SW480 (cell line): ENCODE measurements at places on chromosomes 2 and 18.

- DNase-seq, result no peak
These were observed 11.8 kb downstream of the LAMA3 start for GRCh38 chr18:23701017-23701416.

- DNase-seq, result no peak
These were observed 50.4 kb downstream of the CYP26B1 start for GRCh38 chr2:72097276-72097675.

DNA sequence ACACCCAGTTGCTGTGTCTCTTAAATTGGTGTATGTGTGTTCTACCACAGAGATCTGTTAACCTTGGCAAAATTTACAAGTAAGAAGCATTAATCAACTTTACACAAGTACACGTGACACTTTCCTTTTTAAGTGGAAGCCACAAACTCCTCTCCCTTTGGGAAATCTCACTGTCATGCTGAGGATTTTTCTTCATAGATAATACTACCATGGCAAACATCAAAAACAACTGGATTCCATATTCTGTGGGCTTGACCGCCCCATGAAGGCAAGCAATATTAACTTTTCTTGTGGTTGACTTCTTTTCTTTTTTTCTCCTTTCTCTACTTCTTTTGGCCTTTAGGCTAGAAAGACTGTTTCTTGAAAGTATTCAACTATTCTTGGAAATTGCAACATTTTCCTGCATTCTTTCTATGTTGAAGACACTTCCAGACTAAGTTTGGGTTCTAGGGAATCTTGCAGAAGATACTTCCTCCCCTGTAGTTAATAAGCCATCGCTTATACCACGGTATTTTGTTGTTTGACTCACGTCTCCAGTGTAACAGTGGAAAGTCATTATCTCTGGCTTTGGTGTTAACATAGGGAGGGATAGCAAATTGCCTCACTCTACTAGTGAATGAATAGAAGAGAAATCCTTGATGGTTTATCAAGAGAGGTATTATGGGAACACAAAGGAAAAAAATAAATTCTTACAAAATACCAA, 79.5 kb downstream of the SLC8A1 start:
- no peak for DNase-seq

DNA sequence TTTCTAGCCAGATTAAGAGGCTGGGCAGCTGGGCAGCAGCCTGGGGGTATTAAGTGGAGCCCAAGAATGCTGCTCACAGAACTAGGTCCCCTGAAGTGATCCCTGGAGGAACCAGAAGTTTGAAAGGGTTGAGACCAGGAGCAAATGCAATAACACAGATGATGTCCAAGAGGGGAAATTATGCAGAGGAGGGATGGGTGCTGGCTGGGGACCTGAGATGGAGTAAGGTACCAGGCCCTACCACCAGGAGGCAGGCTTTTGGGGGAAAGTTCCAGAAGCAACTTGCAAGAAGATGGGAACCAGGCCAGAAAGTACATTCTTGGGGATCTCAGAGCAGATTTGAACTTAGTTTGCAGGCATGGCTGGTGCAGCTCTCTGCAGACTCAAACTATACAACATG, 175.1 kb downstream of the NCK2 start:
- peak; percentile 74 for DNase-seq

- no peak for DNase-seq
These were observed 53.3 kb downstream of the FECH start for GRCh38 chr18:57533006-57533867.

GRCh38 chr2:170039401-170040172, 138.4 kb upstream of the MYO3B start:
- no peak for DNase-seq

GRCh38 chr2:200255549-200255948, 50.9 kb upstream of the SPATS2L start:
- no peak for DNase-seq

- DNase-seq, result no peak
These were observed 557 bp upstream of the GREB1L start for GRCh38 chr18:21241301-21242048.

DNA sequence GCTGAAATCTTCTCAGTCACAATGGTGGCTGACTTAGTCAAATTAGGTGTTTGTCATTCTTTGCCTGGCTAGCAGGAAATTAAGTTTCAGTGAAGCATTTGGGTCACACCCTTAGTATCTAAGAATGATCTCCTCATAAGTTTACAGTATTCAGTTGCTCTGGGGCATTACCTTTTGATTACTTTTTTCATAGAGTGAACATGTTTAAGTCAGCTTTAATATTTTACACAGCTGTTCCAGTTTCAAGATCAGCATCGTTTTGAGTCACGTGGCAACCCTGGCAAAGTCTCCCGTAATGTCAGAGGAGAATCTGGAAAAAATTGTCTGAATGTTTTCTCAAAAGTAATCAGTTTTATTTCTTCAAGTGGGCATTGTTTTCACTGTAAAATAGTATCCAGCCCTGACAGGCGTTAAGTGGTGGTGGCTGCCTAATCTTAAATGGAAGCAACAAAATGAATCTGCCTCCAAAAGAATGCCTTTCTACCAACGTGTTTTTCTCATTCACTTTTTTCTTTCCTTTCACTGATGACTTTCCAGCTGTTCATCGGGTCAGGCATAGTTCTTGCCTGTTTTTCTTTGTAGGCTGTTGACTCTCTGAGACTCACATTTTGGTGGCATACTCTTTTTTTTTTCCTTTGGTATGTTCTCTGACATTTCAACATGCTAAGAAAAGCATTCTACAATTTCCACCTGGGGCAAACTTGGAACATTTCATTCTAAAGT, 319.6 kb upstream of the TCF4 start:
- DNase-seq, result no peak

GRCh38 chr2:179787601-179788000, 73.8 kb downstream of the ZNF385B start:
- DNase-seq, result no peak

- DNase-seq, result no peak
These were observed 9.9 kb downstream of the GLI2 start for GRCh38 chr2:120745420-120746111.

DNA sequence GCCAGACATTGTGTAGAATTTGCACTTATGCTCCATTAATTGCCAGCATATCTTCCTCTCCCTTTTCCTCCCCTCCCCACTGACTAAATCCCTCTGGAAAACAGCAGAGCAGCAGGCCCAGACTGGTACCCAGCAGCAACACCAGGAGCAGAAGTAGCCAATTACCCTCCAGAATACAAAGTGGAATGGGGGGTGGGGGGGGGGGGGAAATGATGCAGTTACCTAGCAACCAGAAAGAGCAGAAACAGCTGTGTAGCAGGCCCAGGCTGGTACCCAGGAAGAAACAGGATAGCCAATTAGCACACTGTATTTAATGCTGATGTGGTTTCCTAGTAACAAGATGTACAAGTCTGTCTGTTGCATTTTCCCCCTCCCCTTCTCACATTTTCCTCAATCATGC, 52.3 kb downstream of the KLF7 start:
- no peak for DNase-seq

GRCh38 chr2:159225025-159226016, 61.2 kb downstream of the WDSUB1 start:
- no peak for DNase-seq

DNA sequence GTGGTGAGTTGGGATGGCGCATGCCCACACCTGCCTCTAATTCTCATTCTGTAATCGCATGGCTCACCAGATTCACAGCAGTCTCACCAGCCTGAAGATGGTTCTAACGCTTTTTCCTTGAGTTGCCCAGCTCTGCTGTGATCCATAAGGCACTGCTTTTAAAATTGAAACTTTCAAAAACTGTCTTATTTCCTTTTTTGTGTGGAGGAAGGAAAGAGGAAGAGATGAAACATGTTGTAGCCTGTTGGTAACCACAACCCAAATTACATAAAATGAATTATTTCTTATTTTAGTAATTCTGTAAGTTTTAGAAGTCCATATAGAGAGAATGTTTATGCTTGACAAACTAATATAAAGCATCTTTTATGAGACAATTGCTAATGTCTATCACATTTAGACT, 165.4 kb downstream of the RBM43 start:
- no peak for DNase-seq

- DNase-seq, result no peak
These were observed 96.5 kb downstream of the PKP4 start for GRCh38 chr2:158553257-158553656.

DNA sequence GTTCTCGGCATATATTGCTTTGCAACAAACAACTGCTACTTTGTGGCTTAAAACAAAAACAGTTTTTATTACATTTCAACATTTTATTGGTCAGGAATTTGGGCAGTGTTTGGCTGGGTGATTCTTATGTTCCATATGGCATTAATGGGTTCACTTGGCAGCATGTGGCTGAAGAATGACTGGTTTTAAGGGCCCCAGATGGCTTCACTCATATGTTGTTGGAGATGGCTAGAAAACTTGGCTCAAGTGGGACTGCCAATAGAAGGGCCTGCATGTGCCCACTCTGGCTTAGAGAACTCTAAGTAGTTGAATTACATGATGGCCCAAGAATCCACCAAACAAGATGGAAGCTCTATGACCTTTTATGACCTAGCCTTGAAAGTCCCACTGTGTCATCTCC, 86.1 kb downstream of the FASTKD2 start:
- DNase-seq, result no peak

GRCh38 chr2:143453981-143454511, 324.8 kb downstream of the ARHGAP15 start:
- DNase-seq, result no peak

DNA sequence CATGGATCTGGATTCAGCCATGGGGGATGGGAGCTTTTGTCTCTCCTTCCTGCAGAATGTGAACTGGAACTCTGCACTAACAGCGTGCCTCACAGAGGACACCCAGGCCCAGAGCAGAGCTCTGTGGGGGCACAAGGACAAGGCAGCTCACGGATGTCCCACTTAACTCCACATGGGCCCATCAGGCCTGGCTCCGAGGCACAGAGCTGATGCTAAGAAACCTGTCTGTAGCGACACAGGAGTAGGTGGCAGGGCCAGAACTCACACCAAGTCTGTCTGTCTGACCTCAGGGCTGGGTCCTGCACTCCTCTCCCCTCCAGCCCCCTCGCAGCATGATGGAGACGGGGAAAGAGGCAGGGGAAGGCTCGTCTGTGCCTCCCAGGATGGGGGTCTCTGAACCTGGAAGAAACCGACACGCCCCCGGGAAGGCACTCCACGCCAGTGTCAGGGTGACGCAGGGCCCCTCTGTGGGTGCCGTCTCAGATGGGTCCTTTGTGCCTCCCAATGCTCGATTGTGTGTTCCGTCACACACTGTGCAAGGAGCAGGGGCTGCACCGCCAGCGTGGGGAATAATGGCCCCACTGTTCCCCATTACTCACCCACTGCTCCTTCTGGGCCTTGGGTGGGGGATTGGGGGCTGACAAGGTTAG, 36.6 kb downstream of the FAM178B start:
- no peak for DNase-seq

- DNase-seq, result no peak
These were observed 479.3 kb upstream of the HS6ST1 start for GRCh38 chr2:128797937-128798336.

DNA sequence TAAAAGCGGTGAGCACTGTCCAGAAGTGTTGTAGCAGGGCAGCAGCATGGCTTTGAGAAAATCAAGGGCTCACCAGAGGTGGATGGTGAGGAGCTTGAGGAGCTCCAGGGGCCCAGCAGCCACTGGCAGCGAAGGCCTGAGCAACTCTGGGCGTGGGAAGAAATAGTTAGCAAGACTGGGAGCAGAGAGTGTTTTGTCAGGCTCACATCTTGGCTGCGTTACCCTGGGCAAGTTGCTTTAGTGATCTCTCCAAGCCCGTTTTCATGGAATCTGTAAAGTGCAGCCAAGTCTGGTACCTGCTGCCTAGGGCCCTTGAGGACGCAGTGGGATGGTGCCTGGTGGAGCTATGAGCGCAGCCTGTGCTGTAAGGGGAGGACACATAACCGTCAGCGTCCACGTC, 78.3 kb downstream of the SH3BP4 start:
- DNase-seq, result no peak

DNA sequence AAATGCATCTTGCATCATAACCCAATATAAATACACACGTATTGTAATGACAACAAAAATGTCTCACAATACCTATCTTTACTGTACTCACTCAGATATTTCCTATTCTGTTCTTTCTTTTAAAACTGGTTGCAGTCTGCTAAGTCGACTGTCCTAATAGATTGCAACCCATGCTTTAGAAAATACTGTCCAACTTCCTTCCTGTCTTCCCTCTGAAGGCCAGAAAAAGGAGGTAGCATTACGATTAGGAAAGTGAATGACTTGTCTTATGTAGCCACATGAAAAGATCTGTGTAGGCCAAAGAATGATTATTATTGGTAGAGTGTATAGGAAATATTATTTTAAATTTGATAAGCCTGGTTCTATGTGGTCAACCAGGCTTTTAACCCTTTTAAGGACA, 134.1 kb downstream of the FAM210A start:
- DNase-seq, result no peak

- no peak for DNase-seq
These were observed 67.5 kb downstream of the RMDN2 start for GRCh38 chr2:37992601-37993000.

- no peak for DNase-seq
These were observed 36.4 kb downstream of the EMILIN2 start for GRCh38 chr18:2883076-2883735.

DNA sequence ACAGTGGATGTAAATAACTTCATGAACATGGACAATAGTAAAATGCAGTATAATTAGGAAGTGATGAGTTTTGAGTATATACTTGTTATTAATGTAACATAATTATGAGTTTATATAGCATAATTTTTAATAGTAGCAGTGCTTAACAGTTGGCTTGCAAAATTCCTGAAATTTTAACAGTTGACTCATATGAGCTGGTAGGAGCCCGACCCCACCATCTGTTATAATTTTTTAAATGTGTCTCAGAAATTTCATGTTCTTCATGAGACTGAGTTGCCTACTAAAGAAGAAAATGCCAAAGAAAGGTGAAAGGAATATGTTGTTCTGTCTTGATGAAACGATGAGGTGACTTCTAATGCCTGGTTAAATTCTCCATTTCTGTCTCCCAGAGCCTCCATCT, 62.6 kb downstream of the ITGB1BP1 start:
- no peak for DNase-seq

GRCh38 chr2:194002699-194003368, 1654.2 kb upstream of the SLC39A10 start:
- DNase-seq, result no peak

GRCh38 chr2:233803994-233804393, 25.9 kb downstream of the MROH2A start:
- no peak for DNase-seq

GRCh38 chr2:219440388-219441256, 6.0 kb downstream of the SPEG start:
- DNase-seq, result no peak

- DNase-seq, result peak; percentile 23
These were observed 10.1 kb downstream of the RND3 start for GRCh38 chr2:150477347-150477746.
